ENCODE measurements at places on chromosomes 6 and 20. TPM values are rescaled to one million over a fixed set of nuclear protein-coding genes. Genes with fewer than 3 reads are reported as not detected.

TPBG gene
- 34.7 TPM for total RNA-seq

SH3BGRL2 gene
- 9.5 TPM for total RNA-seq

CST7 gene
- 0.77 TPM for total RNA-seq

SRSF12 gene
- 3.2 TPM for total RNA-seq

CPXM1 gene
- 50.8 TPM for total RNA-seq

CDH22 gene
- 1.5 TPM for total RNA-seq

TNFRSF6B gene
- 4.3 TPM for total RNA-seq

HLA-G gene
- 0.26 TPM for total RNA-seq

PLCB4 gene
- 11.8 TPM for total RNA-seq

SLC4A11 gene
- 0.12 TPM for total RNA-seq

DNA sequence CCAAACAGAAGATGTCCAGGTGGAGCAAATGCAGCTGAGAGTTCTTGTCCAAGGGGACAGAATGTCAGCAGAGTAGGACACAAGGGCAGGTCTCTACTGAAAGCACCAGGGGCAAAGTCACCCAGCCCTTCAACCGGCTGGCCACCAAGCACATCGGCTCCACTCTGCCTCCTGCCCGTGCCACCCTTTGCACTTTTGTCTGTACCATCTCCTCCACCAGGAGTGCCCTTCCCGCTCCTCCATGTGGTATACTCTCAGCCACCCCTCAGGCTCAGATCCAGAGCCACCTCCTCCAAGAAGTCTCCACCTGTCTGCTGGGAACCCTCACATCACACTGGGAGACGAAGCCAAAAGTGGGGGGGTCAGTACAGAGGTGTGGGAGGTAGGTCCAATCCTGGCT, 4.1 kb upstream of the HSPA12B start:
- no peak overlapping the region for H3K27ac ChIP-seq
- H3K4me3 ChIP-seq = no peak overlapping the region
- no peak for DNase-seq
- H3K4me1 ChIP-seq = peaks cover 3% of the 10 kb centered on the region
- H3K36me3 ChIP-seq = no peaks in the 10 kb centered on the region

DNA sequence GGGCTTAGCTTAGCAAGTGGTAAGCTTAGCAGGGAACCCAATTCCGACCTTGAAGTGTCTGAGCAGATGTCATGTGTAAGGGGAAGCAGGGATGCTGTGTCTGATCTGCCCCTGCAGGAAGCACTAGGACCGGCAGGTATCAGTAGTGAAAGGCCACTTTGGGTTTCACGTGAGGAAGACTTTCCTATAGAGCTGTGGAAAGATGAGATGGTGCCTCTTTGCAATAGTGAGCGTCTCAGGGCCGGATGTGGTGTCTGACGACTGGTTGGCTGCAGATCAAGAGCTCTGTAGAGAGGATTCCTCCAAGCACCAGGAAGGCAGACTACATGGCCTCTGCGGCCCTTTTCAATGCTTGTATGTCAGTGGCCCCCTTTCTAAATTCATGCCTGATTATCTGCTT, 98.3 kb downstream of the TIAM2 start:
- no peaks in the 10 kb centered on the region for H3K36me3 ChIP-seq
- H3K27me3 ChIP-seq = no peaks in the 10 kb centered on the region
- no peak overlapping the region for H3K4me3 ChIP-seq
- no peak overlapping the region for H3K27ac ChIP-seq
- H3K4me1 ChIP-seq = no peaks in the 10 kb centered on the region

GRCh38 chr20:59781226-59781625, 152.2 kb downstream of the SYCP2 start:
- no peaks in the 10 kb centered on the region for H3K36me3 ChIP-seq
- no peak overlapping the region for H3K27ac ChIP-seq
- no peak overlapping the region for H3K4me3 ChIP-seq
- no peak for DNase-seq

- no peak overlapping the region for H3K27ac ChIP-seq
- H3K4me1 ChIP-seq = no peaks in the 10 kb centered on the region
- no peak overlapping the region for H3K4me3 ChIP-seq
- DNase-seq = no peak
- H3K36me3 ChIP-seq = no peaks in the 10 kb centered on the region
Observed at GRCh38 chr6:122755901-122756300, 23.6 kb upstream of the FABP7 start.

GRCh38 chr6:151749341-151749740, 58.1 kb upstream of the ESR1 start:
- H3K4me1 ChIP-seq = peaks cover 5% of the 10 kb centered on the region
- no peaks in the 10 kb centered on the region for H3K27me3 ChIP-seq
- no peaks in the 10 kb centered on the region for H3K36me3 ChIP-seq
- H3K27ac ChIP-seq = no peak overlapping the region
- no peak overlapping the region for H3K4me3 ChIP-seq
- DNase-seq = no peak

DNA sequence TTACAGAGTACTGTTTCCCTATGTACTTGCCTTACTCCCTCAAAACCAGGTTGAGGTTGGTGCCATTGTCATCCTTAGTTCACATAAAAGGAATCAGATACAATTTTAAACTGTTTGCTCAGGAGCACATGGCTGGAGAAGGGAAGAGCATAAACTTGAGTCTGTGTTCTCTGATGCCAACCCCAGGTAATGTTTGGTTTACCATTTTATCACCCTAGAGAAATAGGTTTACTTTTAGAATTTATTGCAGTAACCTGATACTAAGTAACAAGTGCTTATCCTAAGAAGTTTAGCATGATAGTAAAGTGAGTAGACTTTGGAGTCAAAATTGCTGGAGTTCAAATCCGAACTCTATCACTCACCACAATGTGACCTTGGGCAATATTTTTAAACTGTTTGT, 86.3 kb downstream of the RFPL4B start:
- no peak for DNase-seq
- no peaks in the 10 kb centered on the region for H3K36me3 ChIP-seq
- no peaks in the 10 kb centered on the region for H3K27me3 ChIP-seq
- no peak overlapping the region for H3K4me3 ChIP-seq

GRCh38 chr6:99333068-99333467, 16.4 kb downstream of the FAXC start:
- no peaks in the 10 kb centered on the region for H3K4me1 ChIP-seq
- H3K4me3 ChIP-seq = no peak overlapping the region
- H3K36me3 ChIP-seq = no peaks in the 10 kb centered on the region
- no peak for DNase-seq
- H3K27me3 ChIP-seq = no peaks in the 10 kb centered on the region
- no peak overlapping the region for H3K27ac ChIP-seq

DNA sequence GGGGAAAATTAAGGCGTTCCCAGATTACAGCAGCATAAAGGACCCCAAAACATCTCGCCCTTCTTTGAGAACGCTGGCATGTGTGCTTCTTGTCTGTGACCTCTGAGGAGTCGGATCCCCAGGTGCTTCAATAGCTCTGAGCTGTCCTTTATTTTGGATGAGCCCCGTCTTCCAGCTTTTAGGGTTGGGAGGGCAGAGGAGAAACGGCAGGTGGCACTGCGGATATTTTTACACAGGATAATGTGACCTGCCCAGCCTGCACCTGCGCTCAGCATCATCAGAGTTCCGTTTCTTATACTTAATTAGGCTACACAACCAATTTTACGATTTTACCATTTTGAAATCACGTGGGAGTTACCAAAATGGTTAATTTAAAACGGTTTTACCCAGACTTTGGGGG, 147.7 kb upstream of the RPS6KA2 start:
- H3K36me3 ChIP-seq = no peaks in the 10 kb centered on the region
- no peaks in the 10 kb centered on the region for H3K4me1 ChIP-seq
- no peak for DNase-seq
- H3K27me3 ChIP-seq = no peaks in the 10 kb centered on the region
- H3K4me3 ChIP-seq = no peak overlapping the region

GRCh38 chr6:132410830-132411229, 9.6 kb upstream of the MOXD1 start:
- H3K4me1 ChIP-seq = no peaks in the 10 kb centered on the region
- no peaks in the 10 kb centered on the region for H3K27me3 ChIP-seq
- no peaks in the 10 kb centered on the region for H3K36me3 ChIP-seq
- DNase-seq = no peak

DNA sequence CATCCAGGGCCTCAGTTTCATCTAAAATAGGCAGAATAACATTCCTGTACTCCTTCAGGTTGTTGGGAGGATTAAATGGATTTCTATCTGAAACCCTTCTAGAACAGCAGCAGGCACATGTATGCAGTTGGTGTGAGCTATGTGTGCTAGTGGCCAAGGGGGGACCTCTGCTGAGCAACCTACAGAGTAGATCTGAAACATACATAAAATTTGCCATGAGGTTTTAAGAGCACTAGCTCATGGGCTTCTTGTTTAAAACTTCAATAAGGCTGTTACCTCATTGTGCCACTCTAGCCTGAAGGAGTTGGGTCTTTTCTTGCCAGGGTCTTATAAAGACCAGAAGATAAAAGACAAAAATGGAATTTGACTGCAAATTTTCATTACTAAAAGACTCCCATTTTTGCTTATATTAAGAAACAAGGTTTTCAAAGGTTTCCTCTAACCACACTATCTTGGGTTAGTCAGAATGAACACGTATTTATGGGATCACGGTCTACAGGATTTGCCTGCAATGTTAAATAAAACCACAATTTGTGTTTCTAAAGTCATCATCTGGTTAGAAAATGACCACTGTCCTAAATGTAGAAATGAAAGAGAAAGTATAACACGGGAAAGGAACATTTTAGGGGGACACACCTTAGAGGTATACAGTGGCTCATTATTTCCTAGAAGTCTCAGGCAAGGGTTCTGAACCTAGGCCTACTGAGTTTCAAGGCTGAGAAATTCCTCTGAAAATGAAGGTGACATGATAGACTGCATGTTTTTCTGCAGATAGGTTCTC, 144.9 kb upstream of the OLIG3 start:
- H3K36me3 ChIP-seq = no peaks in the 10 kb centered on the region
- no peak overlapping the region for H3K27ac ChIP-seq
- no peak for DNase-seq
- no peaks in the 10 kb centered on the region for H3K27me3 ChIP-seq
- H3K4me1 ChIP-seq = peaks cover 2% of the 10 kb centered on the region
- no peak overlapping the region for H3K4me3 ChIP-seq

DNA sequence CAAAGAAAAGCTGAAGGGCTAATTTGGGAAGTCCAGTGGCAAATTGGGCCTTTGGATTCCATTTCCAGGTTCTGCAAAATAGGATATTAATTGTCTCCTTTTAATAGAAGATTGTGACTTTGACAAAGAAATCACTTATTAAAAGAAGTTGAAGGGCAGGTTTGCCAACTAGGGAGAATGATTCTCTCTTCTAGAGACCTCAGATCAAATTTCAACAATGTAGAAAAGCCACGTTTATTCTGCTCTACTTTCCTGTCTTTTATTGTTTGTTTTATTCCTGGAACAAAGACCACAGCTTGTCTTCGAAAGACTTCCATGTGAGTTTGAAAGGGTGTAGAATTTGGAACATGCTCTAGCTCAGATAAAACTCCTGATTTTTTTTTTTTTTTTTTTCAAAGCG, 65.5 kb upstream of the PRL start:
- H3K27me3 ChIP-seq = no peaks in the 10 kb centered on the region
- H3K36me3 ChIP-seq = no peaks in the 10 kb centered on the region
- no peak overlapping the region for H3K4me3 ChIP-seq
- no peak overlapping the region for H3K27ac ChIP-seq
- peaks cover 2% of the 10 kb centered on the region for H3K4me1 ChIP-seq
- no peak for DNase-seq

DNA sequence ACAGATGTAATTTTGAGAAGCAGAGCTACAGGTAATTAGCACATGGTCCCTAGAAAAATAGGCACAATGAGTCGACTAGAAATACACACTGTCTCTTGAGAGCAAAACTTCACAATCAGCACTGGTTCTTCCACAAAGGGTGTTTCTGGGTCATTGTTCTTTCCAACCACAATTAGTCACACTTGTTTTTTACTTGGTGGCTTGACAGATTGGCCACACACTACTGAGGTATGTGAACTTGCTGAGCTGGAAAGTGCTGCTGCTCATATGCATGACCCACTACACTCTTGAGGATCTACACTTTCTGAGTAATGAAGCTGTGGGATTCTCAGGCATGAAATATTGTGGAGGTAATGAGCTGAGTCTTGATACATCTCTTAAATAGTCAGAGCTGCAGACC, 347.7 kb downstream of the BCKDHB start:
- DNase-seq = no peak
- H3K4me1 ChIP-seq = peaks cover 2% of the 10 kb centered on the region
- H3K27ac ChIP-seq = no peak overlapping the region
- H3K4me3 ChIP-seq = no peak overlapping the region
- no peaks in the 10 kb centered on the region for H3K27me3 ChIP-seq
- no peaks in the 10 kb centered on the region for H3K36me3 ChIP-seq

DNA sequence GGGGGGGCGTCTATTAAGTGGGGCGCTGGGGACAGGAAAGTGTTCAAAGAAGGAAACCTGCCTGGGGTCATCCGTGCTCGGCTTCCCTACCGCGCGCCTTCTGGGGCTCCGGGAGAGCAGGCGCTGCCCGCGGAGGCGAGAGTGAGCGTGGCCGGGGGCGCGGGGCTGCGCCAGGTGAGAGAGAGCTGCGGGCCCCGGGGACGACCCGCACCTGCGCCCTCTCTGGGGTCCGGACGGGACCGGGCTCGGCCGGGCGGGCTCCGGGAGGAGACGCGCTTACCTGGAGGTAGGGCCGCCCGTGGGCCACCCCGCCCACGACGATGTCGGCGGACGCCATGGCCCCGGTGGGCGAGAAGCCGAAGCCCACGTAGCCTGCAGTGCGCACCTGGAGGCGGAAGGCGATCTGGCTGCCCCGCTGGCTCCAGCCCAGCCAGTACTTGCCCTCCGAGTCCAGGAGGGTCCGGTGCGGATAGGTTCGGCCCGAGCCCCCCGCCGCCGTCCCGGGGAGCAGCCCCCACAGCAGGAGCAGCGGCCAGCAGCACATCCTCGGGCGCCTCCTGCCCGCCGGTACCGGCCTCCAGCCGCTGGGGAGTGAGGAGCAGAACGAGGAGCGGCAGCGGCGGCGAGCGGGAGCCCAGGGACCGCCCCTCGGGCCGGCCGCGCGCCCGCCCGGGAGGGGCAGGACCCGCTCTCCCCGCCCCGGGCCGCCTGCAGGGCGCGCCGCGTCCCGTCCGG, at the start of gene MOXD1:
TSS of gene MOXD1 (minus strand) at position 593 of the 735 bp plus-strand sequence. CDS start at position 544, 49 bp downstream.
- no peaks in the 10 kb centered on the region for H3K36me3 ChIP-seq
- no peak within 1 kb of the TSS for H3K27ac ChIP-seq
- H3K4me1 ChIP-seq = no peaks in the 10 kb centered on the region
- peak; percentile 47 for DNase-seq
- peak within 1 kb of the TSS; percentile 75 for H3K4me3 ChIP-seq
- no peaks in the 10 kb centered on the region for H3K27me3 ChIP-seq

DNA sequence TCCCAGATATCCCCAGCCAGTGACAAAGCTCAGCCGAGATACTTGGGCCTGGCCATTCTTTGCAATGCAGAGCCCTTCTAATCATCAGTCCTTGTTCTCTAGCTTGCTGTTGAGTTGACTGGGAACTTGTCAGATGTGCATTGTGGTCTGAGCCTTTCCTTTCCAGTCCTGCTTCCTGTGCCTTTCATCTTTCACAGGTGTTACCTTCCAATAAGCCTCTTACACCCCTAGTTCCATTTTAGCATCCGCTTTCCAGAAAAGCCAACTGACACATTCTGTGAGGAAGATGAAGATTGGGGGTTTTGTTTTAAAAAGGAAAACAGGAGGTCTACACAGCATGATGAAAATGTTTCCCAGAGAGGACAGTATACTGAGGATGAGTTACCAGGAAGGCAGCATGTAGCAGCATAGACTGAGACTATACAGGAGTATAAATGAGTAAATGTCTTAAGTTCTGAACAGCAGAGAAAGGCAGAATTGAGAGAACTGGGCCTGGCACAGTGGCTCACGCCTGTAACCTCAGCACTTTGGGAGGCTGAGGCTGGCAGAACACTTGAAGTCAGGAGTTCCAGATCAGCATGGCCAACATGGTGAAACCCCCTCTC, 5.6 kb upstream of the CEP85L start:
- H3K36me3 ChIP-seq = no peaks in the 10 kb centered on the region
- H3K4me1 ChIP-seq = no peaks in the 10 kb centered on the region
- no peak overlapping the region for H3K4me3 ChIP-seq
- DNase-seq = no peak

Data from ovary (tissue), 10 donors.